ENCODE measurements at places on chromosomes 4 and X.

DNA sequence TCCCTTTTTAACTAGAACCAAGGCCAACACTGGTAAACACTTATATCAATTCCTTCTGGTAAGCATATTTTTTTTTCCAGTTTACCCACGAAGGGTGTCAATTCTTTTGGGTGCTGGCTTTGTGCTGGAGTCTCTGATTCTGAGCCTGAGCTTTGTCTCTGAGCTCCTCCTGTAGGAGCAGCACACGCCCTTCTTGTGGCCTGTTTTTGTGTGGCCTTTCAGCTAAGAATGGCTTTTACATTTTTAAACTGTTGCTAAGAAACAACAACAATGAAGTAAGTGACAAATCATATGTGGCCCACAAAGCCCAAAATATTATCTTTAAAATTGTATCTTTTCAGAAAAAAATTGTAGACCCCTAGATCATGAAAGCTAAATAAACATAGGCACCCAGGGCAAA is 98.0 kb upstream of the TBC1D9 start:
- no peak for DNase-seq

DNA sequence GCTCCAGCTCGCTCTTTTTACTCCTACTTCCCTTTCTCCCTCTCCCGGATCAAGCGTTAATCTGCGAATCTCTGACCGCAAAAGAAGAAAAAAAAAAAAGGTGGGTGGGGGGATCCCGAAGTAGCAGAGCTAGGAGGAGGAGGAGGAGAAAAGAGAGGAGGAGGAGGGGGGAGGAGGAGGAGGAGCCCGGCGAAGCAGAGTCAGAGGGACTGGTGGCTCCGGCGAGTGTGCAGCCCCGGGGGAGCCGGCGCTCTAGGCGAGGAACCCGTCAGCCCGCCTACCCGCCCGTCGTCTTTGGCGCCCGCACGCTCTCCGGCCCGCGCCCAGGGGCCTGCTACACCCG is at the start of gene NHSL2:
Gene NHSL2, plus strand, starts transcription at position 203 of the 343 bp plus-strand sequence.
- no peak for DNase-seq

GRCh38 chrX:74259885-74260491 is 44.0 kb upstream of the ZCCHC13 start:
- no peak for DNase-seq

GRCh38 chrX:53347948-53348347 is 66.6 kb upstream of the IQSEC2 start:
- no peak for DNase-seq

DNA sequence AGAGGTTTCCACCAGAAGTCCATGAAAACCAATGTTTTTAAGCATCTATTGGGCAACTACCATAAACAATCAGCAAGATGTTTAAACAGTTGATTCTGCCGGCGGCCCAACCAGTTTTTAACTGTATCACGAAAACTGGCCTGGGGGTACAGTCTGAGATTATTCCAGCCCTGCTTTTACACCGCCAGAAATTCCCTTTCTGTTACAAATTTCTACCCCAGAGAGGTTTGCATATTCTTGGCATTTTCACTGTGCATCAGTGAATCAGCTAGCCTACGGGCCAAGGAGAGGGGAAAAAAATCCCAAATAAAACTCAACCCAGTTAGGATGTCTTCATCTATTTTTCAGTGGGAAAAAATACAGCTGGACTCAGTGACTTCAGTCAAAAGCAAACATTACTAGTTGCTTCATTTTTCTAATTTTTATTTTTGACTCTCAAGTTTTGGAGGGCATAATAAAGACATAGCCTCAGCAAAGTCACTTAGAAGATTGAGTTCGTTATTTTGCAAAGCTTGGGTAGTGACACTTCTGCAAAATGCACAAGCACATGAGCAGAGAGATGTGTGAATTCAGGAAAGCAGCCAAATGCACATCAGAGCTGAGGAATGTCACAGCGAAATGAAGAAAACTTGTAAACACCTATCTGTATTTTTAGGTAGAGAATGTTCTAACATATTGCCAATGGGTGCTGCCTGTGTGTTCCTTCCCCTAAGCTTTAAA is 167.8 kb upstream of the GK2 start:
- no peak for DNase-seq

DNA sequence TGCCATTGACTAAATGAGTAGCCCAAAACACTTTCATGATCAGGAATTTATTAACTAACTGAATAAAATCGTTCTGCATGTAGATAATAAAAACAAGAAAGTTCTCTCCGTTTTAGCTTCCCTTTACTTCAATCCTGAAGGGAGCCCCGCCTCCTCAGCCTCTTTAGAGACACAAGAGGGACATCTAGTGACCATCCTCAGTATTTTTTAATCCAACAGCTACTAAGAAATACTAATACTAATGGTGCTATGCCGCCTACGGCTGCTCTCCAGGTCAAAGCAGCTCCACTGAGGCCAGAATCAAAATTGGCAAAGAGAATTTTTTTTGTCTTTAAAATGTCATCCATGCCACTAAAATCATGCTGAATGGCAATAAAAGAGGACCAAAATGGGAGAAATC is 3.2 kb upstream of the PCDH19 start:
- peak; percentile 7 for DNase-seq

GRCh38 chrX:750263-750662 is 119.7 kb downstream of the SHOX start:
- DNase-seq: no peak

DNA sequence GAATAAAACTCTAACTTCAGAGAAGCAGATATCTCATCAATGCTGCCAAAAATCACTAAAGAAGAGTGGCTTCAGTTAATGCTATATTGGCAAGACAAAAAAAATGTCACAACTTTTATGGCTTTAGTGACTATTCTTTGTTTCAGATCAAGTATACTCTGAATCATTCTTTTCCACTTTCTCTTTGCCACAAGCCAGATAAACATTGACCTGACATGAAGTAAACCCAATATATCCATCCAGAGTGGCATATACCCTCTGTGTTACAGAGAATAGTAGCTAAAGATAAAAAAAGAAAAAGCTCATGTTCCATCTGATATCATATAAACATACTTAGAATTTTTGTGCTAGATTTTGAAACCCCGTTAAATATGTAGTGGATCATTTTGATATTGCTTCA is 206.7 kb upstream of the CNKSR2 start:
- DNase-seq: no peak

GRCh38 chr4:40124690-40125089 is 68.0 kb downstream of the N4BP2 start:
- no peak for DNase-seq

DNA sequence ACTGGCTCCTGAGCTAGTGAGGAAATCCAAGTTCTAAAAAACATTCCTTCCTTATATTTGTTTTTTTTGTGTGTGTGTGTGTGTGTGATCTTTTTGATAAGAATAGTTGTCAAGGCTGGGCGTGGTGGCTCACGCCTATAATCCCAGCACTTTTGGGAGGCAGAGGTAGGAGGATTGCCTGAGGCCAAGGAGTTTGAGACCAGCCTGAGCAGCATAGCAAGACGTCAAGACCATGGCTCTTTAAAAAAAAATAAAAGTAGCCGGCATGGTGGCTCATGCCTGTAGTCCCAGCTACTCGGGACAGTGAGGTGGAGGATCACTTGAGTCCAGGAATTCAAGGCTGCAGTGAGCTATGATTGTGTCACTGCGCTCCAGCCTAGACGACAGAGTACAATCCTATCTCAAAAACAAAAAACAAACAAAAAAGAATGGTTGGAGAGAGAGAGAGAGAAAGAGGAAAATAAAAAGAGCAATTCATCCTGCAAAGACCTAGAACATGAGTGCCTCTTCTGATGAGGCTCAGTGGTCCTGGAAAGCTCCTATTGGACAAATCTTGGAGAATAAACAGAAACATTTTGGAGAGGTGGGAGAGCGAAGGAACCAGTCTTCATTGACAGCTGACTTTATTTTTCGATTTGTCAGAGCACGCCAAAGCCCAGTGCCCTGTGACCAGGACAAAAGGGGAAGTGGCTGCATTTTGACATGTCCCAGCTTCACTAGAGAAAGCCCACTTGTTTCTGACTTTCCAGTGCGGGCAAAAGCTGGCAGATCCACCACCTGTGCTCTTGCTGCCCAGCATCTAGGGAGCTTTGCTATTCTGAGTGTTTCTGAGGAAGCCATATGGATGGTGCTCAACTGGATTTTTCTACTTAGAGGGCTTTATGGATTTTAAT is 244.7 kb downstream of the PALLD start:
- DNase-seq: no peak

DNA sequence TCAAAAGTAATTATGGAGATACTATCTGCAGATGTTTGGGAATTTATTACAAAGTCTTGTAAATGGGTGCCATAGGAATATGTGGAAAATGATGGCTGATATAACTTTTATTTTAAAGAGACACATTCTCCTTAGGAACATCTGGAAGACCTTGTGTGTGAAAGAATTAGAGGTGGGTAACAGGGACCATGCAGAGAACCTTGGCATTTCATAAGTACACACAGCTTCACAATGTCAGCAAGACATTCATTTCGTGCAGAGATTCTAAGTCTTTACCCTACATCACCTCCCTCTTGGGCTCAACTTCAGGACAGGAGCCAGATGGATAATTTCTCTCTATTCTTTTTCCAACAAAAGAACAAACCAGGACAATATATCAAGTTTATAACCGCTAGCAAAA is 458.1 kb upstream of the INTU start:
- no peak for DNase-seq

DNA sequence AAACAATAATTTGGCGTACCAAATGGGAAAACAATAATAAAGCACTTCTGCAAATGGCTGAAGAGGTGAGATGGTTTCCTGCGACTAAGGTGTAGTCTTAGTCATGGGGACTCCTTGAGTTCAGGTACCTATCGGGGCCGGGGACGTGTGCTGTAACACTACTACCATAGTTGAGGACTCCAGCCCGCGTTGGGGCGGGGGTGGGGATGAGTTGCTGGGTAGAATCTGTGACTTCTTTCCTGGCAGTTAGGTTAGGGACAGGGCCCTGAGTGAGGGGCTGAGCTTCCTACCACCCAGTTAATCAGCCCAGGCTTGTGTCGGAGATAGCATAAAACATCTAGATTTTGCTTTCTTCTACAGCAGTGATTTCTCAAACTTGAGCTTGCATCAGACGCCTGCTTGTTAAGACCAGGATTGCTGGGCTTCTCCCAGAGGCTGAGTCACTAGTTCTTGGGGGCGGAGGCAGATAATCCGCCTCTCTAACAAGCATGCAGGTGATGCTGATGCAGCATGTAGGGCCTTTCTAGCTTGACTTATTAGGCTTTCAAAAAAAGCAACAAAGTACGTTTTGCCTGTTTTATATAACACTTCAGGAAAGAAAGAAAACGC is 30.2 kb downstream of the RBBP7 start:
- peak; percentile 44 for DNase-seq

DNA sequence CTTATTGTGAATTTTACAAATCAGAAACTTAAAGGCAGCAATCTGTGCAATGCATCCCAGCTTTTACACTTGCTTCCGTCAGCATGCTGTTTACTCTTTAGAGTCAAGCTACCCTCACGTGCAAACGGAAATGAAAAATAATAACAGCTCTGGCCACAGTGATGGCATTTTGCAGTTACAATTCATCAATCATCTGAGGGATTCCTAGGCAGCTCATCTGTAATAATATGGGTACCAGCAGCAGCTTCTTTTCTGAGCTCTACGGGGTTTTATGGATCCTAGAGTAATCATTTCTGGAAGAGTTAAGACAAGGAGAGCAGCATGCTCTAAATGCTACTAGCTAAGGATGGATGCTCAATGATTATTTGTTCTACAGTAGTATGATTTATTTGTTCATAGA is 313.6 kb downstream of the AFF2 start:
- no peak for DNase-seq

DNA sequence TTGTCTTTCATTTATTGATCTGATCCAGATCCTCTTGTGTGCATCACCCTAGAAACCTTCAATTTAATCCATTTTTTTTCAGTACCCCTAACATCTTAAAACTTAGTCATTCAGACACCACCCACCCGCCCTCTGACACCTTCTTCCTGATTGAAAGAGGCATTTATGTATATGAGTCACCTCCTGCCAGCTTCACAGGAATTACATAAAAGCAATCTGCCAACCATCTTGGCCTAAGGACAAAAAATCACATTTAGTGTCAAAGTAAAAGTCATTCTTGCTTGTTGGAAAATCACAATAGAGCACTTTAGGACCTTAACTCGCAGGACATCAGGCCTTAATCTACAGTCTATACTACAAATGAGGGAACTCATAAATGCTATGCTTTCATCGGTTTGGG is 52.1 kb downstream of the NDST3 start:
- no peak for DNase-seq

DNA sequence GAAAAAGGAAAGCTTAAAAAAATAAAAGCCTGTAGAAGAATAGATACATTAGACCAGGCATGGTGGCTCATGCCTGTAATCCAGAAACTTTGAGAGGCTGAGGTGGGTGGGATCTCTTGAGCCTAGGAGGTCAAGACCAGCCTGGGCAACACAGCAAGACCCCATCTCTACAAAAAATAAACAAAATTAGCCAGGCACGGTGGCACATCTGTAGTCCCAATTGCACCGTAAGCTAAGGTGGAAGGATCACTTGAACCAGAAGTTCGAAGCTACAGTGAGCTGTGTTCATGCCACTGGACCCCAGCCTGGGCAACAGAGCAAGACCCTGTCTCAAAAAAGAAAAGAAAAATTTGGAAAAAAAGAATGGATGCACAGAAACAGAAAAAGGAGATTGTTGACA is 149.4 kb downstream of the APBB2 start:
- DNase-seq: no peak

GRCh38 chr4:10737337-10737736 is 52.8 kb upstream of the CLNK start:
- no peak for DNase-seq

DNA sequence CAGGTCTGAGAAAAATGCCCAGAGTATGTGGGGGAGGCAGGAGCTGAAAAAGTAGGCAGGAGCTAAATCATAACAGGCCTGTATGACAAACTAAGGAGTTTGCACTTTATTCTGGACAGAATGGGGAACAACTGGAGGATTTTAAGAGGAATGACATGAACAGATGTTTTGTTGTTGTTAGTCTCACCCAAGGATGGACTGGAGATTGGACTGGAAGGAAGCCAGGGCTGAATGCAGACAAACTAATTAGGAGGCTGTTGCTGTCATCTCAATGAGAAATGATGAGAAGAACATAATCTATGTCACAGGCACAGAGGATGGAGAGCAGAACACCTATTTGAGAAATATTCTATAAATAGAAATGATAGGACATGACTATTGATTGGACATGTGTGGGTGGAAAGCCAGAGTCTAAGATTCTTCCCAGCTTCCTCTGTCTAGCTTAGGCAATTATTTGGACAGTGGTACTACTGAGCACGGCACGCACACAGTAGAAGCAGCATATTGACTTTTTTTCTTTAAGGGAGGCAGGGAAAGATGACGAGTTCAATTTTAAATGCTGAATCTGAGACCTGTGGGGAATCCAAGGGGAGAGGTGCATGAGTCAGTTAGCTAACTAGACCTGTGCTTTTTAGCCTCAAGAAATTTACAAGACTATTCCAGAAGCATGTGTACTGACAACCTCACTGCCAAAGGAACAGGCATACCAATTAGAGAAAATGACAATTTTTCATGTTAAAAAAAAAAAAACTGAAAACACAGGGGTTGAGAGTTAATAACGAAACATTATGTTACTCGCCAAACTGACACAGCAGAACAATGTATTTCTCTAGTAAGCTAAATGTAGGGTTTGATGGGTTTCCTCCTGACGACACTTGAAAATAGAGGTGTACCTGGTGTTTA is 963 bp upstream of the USO1 start:
- no peak for DNase-seq

- DNase-seq: no peak
Observed at GRCh38 chr4:85600501-85600900, 125.6 kb downstream of the ARHGAP24 start.
